ENCODE measurements at places on chromosomes 2 and 18. TPM values are rescaled to one million over a fixed set of nuclear protein-coding genes. Genes with fewer than 3 reads are reported as not detected.

- no peak overlapping the region for H3K4me3 ChIP-seq
- no peaks in the 10 kb centered on the region for H3K36me3 ChIP-seq
- no peak for DNase-seq
- H3K27me3 ChIP-seq, result no peaks in the 10 kb centered on the region
- no peak overlapping the region for H3K27ac ChIP-seq
Measured at GRCh38 chr18:8298186-8298585, 311.1 kb upstream of the RAB12 start.

GRCh38 chr2:71254776-71255175 is 27.9 kb upstream of the PAIP2B start:
- peaks cover 24% of the 10 kb centered on the region for H3K27me3 ChIP-seq
- no peak overlapping the region for H3K4me3 ChIP-seq
- no peaks in the 10 kb centered on the region for H3K4me1 ChIP-seq

GRCh38 chr18:78390348-78390951 is 589.2 kb upstream of the SALL3 start:
- no peak overlapping the region for H3K4me3 ChIP-seq
- no peak for DNase-seq
- no peaks in the 10 kb centered on the region for H3K4me1 ChIP-seq
- no peak overlapping the region for H3K27ac ChIP-seq

GRCh38 chr2:66477135-66477842 is 42.4 kb downstream of the MEIS1 start:
- H3K27me3 ChIP-seq, result no peaks in the 10 kb centered on the region
- H3K4me1 ChIP-seq, result no peaks in the 10 kb centered on the region
- H3K27ac ChIP-seq, result no peak overlapping the region
- H3K36me3 ChIP-seq, result no peaks in the 10 kb centered on the region
- H3K4me3 ChIP-seq, result no peak overlapping the region

- H3K4me1 ChIP-seq, result no peaks in the 10 kb centered on the region
- H3K27ac ChIP-seq, result no peak overlapping the region
- H3K27me3 ChIP-seq, result no peaks in the 10 kb centered on the region
- no peak for DNase-seq
- no peak overlapping the region for H3K4me3 ChIP-seq
Measured at GRCh38 chr2:160175169-160176134, 24.6 kb downstream of the ITGB6 start.

The POTEI gene
- not detected for total RNA-seq
